ENCODE measurements at places on chromosomes 11 and 22. TPM values are rescaled to one million over a fixed set of nuclear protein-coding genes. Genes with fewer than 3 reads are reported as not detected.

GRCh38 chr11:86502137-86502642, 127.5 kb downstream of the CCDC81 start:
- no peak for DNase-seq

Gene CCDC15
- 0.22 TPM for polyA plus RNA-seq

GRCh38 chr22:24183321-24184031, 2.2 kb downstream of the SUSD2 start:
- no peak for DNase-seq

GRCh38 chr11:33160136-33160535, 1.1 kb downstream of the CSTF3 start:
- peak; percentile 54 for DNase-seq

Gene SLC25A18
- polyA plus RNA-seq = not detected

Gene MUC6
- not detected for polyA plus RNA-seq

Gene OR5B12
- polyA plus RNA-seq = not detected

Gene SMCO4
- polyA plus RNA-seq = 51.0 TPM

Gene SLC5A1
- 325 TPM for polyA plus RNA-seq

GRCh38 chr11:121929581-121929980, 186.4 kb downstream of the BLID start:
- no peak for DNase-seq
